ENCODE measurements at places on chromosomes 2 and 18.
A peak's percentile ranks its signal among the peaks of the same experiment; 100 is the strongest.

DNA sequence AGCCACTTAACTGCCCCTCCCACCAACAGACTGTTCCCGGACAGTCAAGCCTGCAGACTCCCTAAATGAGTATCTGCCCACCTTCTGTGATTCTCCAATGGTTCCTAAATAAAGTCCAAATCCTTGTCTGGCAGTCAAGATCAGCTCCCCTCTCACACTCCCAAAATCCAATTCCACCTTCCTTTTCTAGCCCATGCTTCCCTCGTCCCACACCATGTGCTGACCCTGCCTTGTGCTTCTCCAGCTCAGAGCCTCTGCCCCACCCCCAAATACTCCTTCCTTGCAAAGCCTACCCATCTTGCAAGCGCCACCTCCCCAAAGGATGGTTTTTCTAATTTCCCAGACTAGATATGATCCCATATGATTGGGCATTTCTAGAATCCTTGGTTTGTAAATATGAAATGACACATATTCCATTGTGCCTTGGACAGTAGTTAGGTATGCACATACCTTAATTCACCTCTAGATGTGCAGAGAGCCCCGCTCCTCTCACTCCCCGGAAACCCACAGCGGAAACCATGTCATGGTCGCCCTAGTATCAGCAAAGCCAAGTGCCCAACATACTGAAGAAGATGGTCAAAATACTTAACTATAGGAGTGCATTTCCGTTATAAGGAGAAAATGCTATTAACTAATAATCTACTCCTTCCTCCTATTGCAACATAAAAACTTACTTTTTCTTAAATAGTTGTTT, 97.2 kb downstream of the KCTD1 start:
- DNase-seq = no peak

DNA sequence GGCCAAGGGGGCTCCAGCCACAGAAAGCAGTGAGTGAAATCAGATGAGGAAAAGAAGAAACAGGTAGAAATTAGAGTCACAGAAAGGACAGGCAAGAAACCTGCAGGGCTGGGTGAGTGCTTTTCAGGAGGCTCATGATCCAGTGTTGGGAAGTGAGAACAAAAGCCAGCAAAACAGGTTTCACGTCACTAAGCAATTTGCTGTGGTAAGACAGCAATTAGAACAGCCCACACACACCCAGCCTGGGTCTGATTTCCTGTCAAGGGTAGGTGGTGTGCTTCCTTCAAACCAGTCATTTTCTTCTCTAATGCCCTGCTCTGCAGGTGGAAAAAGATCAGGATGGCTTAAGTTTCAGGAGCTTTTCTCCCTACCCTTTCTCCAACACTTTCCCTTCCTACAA, 52.9 kb upstream of the XDH start:
- no peak for DNase-seq

DNA sequence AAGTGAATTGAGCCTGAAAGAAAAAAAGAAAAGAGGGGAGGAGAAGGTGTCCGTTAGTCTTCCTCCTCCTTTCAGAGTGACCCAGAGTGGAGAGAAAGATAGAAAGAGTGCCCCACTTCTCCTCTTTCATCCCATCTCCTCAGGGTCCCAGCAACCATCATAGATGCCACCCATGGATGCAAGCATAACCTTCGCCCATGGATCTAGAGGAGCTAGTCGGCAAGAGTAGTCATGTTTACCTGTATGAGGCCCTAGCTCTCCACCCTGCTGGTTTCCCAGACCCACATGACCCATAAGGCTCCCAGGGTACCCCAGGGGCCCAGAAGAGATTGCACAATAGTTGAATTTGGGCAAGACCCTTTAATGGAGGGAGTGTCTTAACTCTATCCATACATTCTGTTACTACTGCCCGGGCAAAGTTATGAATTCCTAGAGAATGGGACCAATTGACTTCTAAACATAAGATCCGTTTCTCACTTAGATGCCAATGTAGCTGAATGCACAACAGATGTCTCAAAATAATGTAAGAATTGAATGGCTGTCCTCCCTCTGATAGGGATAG, 56.1 kb upstream of the CDCA7 start:
- no peak for DNase-seq

DNA sequence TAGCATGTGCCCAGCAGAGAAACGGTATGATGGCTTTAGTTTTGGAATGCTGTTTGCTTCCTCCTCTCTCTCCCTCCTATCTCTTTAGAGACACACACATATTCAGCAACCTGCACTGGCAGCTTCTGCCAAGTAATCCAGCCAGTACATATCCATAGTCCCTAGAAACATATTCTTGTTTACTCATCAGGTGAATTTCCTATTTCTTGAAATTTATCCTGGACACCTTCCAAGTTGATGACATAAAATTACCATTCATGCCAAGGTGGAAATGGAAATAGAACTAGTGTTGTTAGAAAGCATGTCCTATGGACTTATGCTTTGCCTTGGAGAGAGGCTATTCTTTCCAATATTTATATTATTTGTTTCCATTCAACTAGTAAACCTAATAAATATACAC, 50.9 kb upstream of the RGPD4 start:
- no peak for DNase-seq

- DNase-seq = no peak
Measured at GRCh38 chr2:29218550-29219125, 103.4 kb downstream of the CLIP4 start.

DNA sequence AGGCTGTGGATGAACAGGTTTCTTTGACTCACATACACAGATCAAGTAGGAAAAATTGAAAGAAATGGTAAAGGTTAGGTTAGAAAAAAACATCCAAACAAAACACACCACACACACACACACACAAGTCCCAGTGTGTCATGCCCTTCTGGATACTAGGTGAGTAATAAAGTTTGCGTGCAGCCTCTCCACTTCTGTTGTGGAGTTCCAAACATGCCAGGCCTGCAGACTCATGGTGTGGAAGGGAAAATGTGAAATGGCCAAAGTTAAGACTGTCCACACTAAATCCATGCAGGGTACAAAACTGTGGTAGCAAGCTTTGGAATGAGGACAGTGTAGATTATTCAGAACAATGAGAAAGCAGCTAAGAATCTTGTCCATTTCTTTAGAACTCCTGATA, 114.6 kb downstream of the IKZF2 start:
- DNase-seq = peak; percentile 25

GRCh38 chr2:134647607-134648256, 71.1 kb downstream of the TMEM163 start:
- DNase-seq = no peak

GRCh38 chr2:120606280-120606679, 129.4 kb upstream of the GLI2 start:
- no peak for DNase-seq

DNA sequence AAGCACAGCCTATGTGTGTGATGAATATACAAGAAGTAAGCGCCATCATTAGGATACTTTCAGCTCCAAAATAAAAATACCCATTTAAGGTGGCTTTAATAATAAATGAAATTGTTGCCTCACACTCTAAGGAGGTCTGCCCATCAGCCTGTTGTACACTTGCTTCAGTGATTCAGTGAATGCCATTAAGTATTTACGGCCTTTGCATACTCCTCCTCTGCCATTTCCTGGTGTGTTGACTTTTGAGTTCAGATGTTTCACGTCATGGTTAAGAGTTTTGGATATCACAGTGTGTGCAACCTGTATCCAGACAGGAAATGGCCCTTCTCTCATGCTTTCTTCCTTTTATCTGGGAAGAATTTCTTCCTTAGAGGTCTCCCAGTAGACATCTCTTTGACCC, 38.6 kb upstream of the SNORC start:
- no peak for DNase-seq

Data from fibroblast of skin of right quadriceps (primary cell).